HAP-1 (cell line): ENCODE measurements at places on chromosomes 3 and 15.

GRCh38 chr3:88410259-88410658 is 260.5 kb downstream of the C3orf38 start:
- no peak for DNase-seq

- no peak for DNase-seq
Observed at GRCh38 chr15:42456531-42456930, 34.4 kb downstream of the ZNF106 start.

GRCh38 chr3:59658274-59658673 is 608.4 kb upstream of the CFAP20DC start:
- no peak for DNase-seq

- DNase-seq: no peak
Observed at GRCh38 chr3:69878254-69878653, 121.3 kb upstream of the SAMMSON start.

DNA sequence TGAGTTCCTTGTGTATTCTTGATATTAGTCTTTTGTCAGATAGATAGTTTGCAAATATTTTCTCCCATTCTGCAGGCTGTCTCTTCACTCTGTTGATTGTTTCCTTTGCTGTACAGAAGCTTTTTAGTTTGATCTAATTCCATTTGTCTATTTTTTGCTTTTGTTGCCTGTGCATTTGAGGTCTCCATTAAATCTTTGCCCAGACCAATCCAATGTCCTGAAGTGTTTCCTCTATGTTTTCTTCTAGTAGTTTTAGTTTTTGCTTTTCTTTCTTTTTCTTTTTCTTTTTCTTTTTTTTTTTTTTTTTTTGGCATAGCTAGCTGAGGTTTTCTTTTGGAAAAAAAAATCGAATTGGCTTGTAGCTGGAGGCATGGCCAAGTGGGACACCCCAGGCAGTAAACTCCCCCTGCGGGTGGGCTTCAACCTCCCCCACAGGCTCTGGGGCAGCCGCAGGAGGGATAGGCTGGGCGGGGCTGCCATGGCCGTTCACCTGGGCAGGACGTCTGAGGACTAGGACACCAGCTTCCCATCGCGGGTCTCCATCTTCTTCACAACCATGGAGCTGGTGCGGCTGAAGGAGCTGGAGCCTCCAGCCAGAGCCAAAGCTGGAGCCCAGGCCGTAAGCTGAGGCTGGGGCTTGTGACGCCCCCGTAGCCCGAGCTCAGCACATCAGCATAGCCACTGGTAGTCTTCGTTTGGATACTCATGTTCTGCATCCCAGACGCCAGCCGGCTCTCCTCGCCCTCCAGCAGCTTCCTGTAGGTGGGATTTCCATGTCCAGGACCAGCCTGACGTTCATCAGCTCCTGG is 16.2 kb upstream of the PSTPIP1 start:
- DNase-seq: no peak

DNA sequence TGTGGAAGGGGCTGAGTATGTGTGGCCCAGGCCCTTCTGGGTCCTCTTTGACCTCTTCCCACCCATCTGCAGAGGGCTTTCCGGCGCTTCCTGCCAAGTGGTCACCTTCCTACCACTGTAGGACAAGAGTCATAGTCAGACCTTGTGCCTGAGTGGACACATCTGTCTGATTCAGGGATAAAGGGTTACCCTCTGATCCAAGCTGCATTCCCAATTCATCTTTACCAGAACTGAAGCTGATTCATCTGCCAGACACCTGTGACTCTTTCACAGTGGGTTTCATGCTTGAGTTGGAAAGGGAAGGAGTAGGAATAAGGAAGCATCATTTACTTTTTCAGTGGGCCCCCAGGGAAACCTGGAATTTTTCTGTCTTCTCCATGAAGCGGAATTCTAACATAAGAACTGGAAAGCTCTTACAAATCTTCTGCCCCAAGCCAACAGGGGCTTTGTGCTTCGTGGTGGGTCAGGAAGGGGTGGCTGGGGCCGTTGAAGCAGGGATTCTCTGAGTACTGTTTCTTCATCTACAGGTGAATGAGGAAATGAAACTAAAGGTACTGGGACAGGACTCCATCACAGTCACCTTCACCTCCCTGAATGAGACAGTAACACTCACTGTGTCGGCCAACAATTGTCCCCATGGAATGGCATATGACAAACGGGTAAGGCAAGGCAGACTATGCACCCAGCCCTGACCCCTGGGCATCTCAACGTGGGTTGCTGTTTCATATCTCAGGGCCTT is 46.4 kb downstream of the C3orf20 start:
- DNase-seq: no peak

DNA sequence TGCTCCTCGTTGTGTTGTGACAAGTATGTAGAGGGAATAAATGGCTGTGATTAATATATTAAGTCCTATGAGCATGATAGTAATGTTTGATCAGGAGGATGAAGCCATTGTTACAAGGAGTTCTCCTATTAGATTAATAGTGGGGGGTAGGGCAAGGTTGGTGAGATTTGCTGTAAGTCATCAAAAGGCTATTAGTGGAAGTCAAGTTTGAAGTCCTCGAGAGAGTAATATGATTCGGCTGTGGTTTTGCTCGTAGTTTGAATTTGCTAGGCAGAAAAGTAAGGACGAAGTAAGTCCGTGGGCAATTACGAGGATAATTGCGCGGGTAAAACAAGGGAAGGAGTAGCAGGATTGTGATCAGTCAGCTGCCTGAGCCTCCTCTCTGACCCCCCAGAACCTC is 26.0 kb upstream of the BUB1B start:
- DNase-seq: no peak

- DNase-seq: no peak
Observed at GRCh38 chr3:105497386-105497785, 130.7 kb downstream of the ALCAM start.

DNA sequence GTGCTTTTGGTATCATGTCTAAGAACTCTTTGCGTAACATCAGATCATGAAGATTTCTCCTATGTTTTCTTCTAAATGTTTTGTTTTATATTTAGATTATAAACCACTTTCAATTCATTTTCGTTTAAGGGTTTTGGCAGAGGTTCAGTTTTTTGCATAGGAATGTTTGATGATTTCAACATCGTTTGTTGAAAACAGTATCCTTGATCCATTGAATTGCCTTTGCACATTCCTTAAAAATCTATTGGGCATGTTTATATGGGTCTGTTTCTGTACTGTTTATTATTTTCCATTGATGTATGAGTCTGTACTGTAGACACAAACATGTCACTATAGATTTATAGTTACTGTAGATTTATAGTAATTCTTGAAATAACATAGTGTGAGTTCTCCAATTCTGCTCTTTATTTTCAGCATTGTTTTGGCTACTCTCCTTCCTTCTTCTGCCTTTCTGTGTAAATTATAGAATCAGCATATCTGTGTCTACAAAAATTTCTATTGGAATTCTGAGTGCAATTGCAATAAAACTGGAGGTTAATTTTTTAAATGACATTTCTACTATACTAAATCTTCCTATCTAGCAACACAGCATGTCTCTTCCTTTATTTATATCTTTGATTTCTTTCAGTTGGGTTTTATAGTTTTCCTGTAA is 374.0 kb downstream of the SV2B start:
- DNase-seq: no peak

DNA sequence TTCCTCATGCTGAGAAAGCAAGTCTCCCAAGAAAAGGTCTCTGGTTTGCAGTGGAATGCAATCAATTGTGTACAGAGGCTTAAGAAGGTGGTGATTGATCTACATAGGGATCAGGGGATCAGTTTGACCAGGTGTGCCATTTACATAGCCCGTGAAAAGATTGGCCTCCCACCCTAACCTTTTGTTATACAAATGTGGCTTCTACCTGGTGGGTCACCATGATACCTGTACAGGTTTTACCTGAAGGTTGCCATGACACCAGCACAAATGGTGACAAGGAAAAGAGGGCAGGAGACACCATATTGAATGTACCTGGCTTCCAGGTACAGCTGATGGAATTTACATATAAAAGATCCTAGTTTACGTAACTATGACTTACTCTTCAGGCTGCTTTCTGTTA is 25.5 kb upstream of the TEX55 start:
- DNase-seq: no peak

- DNase-seq: no peak
Observed at GRCh38 chr15:97189162-97189780, 771.2 kb upstream of the ARRDC4 start.

GRCh38 chr3:169575381-169575780 is 88.1 kb downstream of the MECOM start:
- DNase-seq: peak; percentile 44

- DNase-seq: no peak
Observed at GRCh38 chr15:39472621-39473297, 108.1 kb upstream of the THBS1 start.

GRCh38 chr3:106302451-106303221 is 433.8 kb upstream of the CBLB start:
- no peak for DNase-seq

DNA sequence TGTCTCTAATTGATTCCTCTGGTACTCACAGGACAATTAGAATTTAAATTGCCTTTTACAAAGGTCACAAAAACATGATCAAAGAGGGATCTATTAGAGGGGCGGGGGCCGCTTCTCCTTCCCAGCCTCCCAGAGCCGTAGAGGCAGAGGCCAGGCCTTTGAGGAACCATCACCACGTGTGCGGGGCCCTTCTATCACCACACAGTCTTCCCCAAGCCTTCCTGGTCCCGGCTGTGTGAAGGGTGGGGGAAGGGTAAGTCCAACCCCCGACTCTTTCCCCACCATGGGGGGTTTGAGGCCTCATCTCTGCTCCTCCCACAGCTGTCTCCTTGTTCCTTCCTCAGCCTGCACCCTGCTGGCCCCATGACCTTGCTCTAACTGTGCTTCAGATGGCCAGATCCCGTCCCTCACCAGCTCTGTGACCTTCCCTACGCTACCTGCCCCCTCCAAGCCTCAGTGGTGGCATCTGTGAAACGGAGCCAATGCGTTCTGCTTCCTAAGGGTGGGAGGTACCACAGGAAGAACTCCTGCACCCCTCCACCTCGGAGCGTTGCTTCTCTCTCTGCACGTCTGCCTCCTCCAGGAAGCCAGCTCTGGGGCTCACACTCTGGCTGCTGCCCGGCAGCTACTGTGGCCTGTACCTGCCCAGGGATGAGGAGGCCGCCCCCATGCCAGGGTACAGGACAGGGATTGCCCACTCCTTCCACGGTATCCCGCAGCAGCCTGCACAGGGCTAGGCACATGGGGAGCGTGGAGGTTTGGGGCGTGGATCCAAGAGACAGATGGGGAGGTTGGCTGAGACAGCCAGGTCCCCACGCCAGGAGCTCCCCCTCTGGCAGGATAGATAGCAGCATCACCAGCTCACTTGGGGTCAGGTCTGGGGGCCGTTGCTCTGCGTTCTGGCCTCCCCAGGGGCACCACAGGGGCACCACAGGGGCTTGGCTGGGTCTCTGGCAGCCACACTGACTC is 83.8 kb downstream of the LINGO1 start:
- no peak for DNase-seq

DNA sequence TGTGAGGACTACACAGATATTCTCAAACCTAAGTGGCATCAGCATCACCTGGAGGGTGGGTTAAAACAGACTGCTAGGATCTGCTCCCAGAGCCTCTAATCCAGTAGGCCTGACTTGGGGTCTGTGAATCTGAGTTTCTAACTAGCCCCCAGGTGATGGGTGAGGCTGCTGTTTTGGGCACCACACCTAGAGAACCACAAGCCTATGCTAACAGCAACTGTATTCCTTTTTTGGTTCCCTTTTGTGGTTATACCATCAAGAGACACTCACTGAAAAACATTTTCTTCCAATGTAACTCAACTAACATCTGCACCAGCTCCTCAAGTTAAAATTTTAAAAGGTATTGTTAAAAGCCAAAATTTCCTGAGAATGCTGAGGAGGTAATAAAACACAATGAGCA is 16.0 kb downstream of the WDR82 start:
- no peak for DNase-seq

GRCh38 chr15:74626336-74626735 is 10.7 kb downstream of the CLK3 start:
- no peak for DNase-seq

GRCh38 chr15:66472176-66472999 is 25.2 kb downstream of the SNAPC5 start:
- no peak for DNase-seq

GRCh38 chr3:182521339-182521738 is 272.0 kb upstream of the ATP11B start:
- no peak for DNase-seq
